ENCODE measurements at places on chromosomes 16 and 17.

GRCh38 chr16:53744449-53744848 lies 40.5 kb downstream of the FTO start:
- peak; percentile 62 for DNase-seq

- DNase-seq, result no peak
These were observed 4.9 kb downstream of the CCL5 start for GRCh38 chr17:35875072-35875799.

- no peak for DNase-seq
These were observed 41.1 kb downstream of the ZCCHC14 start for GRCh38 chr16:87451563-87452210.

DNA sequence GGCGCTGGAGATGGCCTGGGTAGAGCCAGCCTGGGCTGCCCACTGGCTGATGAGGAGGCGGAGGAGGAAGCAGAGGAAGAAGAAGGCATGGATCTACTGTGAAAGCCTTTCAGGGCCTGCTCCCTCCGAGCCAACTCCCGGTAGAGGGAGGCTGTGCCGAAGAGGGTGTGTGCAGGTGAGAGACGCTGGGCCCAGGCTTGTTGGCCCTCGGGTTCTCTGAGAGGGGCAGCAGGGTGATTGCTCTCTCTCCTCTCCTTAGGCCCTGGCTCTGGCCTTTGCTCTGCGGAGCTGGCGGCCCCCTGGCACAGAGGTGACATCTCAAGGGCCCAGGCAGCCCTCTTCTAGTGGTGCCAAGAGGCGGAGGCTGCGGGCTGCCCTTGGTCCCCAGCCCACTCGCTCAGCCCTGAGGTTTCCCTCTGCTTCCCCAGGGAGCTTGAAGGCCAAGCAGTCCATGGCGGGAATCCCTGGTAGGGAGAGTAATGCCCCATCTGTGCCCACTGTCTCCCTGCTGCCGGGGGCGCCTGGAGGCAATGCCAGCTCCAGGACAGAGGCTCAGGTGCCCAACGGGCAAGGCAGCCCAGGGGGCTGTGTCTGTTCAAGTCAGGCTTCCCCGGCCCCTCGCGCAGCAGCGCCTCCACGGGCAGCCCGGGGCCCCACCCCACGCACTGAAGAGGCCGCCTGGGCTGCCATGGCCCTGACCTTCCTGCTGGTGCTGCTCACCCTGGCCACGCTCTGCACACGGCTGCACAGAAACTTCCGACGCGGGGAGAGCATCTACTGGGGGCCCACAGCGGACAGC lies 3.6 kb downstream of the TP53I13 start:
- DNase-seq, result no peak

DNA sequence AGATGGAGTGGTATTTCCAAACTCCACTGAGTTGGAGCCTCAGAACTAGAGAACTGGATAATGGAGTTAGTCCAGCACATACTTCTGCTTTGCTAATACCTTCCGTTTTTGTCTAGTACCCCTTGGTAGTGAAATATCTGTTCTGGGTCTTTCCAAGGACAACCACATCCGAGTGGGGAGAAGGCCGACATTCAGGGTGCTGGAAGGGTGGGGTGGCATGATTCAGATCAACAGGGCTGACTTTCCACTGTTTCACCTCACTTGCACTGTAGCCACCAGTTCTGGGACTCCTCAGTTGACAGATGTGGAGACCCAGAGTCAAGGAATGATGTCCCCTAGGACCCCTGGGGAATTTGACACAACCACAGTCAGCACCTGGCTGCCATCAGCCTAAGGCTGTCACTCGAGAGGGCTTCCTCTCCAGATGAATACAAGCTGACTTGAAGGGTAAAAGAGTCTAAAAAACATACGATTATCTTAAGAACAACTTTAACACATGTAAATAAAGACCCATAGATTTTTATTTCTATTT lies 84.8 kb upstream of the HNF1B start:
- no peak for DNase-seq

- DNase-seq, result no peak
These were observed 2.0 kb downstream of the SRCAP start for GRCh38 chr16:30700971-30701370.

GRCh38 chr17:48769009-48769675 lies 40.6 kb upstream of the HOXB13 start:
- no peak for DNase-seq

DNA sequence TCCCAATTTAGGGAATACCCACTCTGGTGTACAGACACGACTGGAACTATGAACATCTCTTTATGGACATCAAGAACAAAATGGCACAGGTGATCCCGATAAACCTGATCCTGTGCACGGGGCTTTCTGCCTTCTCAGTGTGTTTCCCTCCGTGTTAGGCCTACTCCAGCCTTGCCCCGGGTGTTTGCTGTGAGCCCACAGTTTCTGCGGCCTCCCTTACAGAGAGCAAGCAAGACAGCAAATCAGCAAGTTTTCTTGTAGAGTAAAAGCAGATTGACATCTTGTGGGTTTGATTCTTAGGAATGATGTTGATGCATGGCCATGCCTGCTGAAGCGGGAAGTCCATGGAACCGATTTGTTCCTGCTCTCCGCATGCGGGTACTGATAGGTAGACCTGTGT lies 26.4 kb upstream of the ENDOV start:
- DNase-seq, result no peak

DNA sequence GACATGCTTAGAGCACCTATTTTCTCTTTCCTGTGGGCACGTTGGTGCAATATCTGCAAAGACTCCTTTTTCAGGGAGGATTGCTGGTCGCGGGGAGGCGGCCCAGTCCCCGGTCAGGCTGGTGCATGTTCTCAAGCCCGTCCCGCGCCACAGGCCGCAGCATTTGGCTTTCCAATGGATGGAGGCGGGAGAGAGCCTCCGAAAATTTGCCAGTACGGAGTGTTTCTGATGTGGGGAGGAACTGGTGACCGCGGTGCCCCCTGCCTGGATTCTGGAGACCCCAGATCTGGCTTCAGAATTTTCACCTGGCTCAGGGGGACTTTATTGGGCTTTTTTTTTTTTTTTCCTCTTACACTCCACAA lies 2.3 kb downstream of the CMIP start:
- no peak for DNase-seq

DNA sequence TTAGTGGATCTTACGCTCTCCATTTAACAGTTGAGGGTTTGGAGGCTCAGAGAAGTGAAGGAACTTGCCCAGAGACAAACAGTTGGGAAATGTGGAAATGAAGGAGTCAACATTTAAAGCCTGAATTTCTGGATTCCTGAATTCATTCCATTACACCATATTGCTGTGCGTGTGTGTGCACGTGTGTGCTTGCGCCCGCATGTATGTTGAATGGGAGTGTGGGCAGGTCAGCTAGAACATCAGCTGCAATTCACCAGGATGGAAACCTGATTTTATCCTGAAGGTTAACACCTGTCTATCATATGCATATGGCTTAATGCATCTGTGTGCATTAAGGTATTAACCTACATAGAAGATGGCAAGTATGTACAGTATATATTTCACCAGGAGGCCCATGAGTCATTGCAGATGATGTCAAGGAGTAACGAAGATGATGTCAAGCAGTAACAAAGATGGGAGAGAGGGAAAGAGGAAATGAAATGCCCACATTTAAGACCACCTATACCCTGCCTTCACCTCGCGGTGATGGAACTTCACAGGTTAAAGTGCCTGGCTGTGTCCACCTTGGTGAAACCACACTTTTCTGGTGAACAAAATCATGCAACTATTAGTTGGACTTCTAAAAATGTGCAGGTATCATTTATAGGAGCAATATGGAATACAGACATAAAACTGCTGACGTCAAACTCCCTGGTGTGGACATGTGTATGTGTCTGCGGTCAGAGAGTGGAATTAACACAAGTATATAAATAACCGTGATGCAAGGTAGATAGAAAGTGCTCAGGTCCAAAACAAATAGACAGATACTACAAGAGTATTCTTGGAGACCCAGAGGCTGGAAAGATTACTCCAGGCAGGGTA lies 832 bp upstream of the ADAP2 start:
- DNase-seq, result no peak

DNA sequence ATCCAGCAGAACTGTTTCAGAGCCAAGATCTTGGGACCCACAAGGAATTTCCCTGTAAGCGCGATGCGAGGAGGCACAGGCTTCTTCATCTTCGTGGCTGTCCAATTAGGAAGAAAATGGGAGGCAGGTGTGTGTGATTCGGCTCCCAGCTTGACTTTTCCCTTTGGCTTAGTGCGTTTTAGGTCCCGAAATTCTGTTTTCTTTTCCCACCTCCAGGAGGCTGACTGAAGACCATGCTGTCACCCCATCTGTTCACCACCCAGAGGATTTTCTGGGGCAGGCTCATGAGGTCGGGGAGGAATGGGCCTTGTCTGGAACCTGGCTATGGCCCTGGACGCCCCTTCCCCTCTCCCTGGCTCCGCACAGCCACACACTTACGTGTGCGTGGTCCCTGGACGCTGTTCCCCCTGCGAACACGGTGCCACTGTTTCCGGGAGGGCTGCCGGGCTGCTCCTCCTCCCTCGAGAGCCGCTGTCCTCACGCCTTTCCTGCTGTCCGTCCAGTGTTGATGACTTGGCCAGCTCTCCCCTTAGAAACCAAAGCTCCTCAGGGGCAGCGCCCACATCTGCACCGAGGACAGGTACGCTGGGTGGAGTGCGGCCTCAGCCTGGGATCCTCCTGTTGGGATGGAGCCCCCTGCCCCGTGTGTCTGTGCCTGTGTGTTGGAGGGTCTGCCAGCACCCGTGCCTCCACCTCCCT lies 2.7 kb upstream of the PABPN1L start:
- no peak for DNase-seq

- no peak for DNase-seq
These were observed 388.0 kb downstream of the SEC14L1 start for GRCh38 chr17:77528516-77529327.

DNA sequence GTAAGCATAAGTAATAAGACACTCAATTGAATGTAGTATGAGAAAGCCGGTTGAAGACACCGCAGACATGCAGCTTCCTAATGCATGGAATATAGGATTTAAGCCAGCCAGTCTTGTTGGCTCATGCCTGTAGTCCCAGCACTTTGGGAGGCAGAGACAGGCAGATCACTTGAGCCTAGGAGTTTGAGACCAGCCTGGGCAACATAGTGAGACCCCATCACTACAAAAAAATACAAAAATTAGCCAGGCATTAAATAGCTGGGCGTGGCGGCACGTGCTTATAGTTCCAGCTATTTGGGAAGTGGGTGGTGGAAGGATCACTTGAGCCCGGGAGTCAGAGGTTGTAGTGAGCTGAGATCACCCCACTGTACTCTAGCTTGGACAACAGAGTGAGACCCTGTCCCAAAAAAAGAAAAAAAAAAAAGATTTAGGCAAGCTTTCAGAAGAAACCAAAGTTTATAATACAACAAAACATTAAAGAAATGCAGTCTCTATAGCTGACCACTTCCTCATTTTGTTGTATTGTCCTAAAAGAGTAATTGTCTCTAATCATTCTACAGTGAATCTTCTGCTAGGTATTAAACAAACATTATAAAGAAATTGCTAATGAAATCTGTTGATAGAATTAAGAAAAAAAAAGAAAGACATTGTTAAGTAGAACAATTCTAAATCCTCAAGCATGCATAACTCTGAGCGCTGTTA lies 68.6 kb upstream of the KIFC3 start:
- no peak for DNase-seq

GRCh38 chr16:28110074-28110473 lies 46.6 kb upstream of the GSG1L start:
- no peak for DNase-seq

- DNase-seq, result no peak
These were observed 302 bp downstream of the LITAF start for GRCh38 chr16:11586378-11586855.

DNA sequence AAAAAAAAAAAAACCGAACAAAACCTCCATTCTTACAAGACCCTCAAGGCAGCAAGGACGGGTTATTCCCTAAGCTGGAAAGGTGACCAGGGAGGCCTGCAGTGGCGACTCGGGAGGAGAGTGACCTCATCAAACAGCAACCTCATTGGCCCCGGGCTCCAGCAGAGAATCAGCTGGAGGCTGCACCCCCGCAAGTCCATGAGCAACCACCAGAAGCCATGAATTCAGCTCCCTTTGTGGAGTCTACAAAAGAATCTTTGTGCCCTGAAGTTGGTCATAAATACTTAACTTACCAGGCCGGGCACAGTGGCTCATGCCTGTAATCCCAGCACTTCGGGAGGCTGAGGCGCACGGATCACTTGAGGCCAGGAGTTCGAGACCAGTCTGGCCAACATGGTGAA lies 80.9 kb upstream of the CREBBP start:
- DNase-seq, result peak; percentile 72

DNA sequence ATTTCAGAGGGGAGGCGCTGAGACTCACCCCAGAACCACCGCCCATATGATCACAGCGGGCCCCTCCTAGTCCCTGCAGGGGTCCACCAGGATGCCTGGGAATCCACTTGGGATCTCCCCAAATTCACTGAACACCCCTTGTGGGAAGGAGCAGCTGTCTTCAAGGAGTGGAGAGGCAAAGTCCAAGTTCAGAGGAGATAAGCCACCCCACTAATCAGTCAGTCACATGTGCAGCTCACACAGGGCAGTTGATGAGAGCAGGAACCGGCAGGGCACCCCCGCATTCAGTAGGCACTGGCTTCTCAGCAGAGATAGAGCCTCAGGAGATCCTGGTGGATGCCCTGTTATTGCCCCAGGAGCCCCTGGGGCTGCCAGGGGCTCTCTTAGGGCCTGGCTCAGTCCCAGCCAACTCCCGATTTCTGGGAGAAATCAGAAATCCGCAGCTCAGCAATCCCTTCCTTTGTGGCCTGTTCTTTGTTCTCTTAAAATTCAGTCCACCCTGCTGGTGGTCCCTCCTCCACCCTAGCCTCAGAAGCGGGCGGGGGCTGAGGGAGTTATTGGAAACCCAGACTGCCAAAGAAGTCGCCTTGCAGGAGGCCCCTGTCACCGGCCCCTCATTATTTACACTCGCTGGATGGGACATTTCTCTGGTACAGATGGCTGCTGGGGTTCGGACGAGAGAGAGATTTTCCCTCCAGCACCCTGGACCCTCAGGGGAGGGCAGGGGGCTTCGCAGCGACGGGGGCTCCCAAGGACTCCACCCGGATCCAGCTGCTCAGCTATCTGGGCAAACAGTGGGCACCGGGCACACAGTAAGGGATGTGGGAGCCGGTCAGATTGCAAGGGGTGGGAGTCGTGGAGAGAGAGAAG lies 1.8 kb downstream of the CDC42EP4 start:
- DNase-seq, result no peak

GRCh38 chr16:88906535-88907105 lies 40.2 kb upstream of the PABPN1L start:
- DNase-seq, result no peak

All from SW480 (cell line).